ENCODE measurements at places on chromosomes 12 and 14. TPM values are rescaled to one million over a fixed set of nuclear protein-coding genes. Genes with fewer than 3 reads are reported as not detected.

GRCh38 chr14:33728010-33728498, 222.8 kb downstream of the EGLN3 start:
- peak; percentile 28 for DNase-seq

CPNE6 gene
- total RNA-seq = not detected

DNA sequence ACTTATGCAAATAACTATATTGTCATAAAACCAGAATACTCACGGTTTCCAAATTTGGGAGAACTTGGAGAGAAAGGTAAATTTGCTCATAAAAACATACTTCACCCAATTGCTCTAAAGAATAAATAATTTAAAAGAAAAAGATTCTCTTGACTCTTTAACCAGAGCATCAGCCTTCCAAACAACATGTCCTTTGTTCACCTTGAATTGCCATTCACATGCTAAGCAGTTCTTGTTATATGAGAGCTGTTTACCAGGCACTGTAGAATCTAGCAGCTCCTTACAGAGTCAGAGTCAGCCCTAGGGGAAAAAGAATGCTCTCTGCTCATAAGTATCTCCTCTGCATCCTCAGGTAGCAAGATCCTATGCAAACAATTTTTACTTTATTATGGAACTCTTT, 10.2 kb downstream of the SLCO1A2 start:
- DNase-seq = no peak

GRCh38 chr14:66369157-66369697, 116.9 kb upstream of the CCDC196 start:
- no peak for DNase-seq

DNA sequence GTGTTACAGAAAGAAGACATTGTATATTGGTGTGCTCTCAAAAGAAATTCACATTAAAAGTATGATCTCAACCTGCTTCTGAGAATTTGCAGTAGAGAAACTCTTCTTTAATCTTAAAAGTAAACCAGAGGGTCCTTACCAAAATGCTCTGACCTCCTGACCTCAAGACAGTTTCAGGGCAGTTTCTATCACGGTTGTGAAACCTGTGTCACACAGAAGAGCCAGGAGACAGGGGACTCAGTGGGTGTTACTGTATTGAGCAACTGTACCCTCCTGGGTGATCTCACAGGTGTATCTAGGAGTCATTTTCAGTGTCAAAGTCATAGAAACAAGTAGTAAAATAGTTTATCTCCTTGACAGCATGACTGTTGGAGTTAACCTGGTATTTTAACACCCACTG, 178.0 kb downstream of the GRIP1 start:
- no peak for DNase-seq

GRCh38 chr14:36520601-36521525, 831 bp upstream of the NKX2-1 start:
- DNase-seq = no peak

DNA sequence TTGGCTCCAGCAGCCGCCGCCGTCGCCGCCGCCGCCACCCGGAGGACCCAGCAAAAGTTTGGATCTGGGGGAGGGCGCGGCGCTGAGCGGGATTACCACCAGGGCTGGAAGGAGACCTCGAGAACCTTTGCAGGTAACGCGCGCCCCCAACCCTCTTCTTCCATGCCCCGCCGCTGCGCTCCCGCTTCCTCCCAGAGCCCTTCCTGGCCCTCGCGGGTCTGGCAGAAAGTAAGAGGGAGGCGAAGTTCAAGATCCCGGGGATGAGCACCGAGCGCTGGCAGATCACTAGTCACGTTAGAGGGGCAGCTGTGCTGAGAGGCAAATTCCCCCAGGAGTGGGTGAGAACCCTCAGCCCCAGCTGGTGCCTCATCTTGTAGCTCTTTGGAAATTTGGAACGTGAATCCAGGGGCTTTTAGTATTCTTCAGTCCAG, 3.9 kb downstream of the FLRT2 start:
- peak; percentile 64 for DNase-seq

DNA sequence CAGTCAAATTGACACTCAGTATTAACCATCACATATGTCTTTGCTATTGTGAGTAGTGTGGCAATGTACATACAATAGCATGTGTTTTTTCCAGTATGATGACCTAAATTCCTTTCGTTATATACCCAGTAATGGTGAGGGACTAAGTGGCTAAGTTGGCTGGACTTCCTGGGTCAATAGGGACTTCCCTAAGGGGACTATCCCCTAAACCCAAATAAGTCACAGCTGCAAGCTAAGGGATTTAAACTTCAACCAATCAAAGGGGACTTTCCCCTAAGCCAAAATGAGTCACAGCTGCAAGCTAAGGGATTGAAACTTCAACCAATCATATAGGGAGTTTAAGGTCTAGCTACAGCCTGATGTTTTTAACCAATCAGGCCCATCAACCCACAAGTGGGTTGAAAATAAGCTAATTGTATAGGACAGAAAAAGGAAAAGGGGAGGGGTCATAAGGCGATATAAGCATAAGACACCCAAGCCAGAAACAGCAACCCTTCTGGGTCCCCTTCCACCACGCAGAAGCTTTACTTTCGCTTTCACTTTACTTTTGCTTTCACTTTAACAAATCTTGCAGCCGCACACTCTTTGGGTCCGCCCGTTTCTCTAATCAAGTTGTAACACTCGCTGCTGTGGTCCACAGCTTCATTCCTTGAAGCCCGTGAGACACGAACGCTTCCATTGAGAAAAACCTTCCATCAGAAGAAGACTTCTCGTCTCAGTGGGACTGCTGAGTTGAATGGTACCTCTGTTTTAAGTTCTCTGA, 404.4 kb downstream of the FLRT2 start:
- DNase-seq = peak; percentile 49

EFS gene
- total RNA-seq = 26.4 TPM

C14orf93 gene
- 13.5 TPM for total RNA-seq

FAM222A gene
- 18.9 TPM for total RNA-seq

IAPP gene
- total RNA-seq = not detected

Measured in SJCRH30 (cell line).